Stimulated activated CD8-positive, alpha-beta memory T cell treated with anti-CD3 and anti-CD28 coated beads, Interleukin-4, amount 100 ng/mL, for 4 hours (primary cell): ENCODE measurements at places on chromosomes 7 and 10.

GRCh38 chr7:151857866-151858450 is 19.0 kb downstream of the PRKAG2 start:
- DNase-seq, result no peak

DNA sequence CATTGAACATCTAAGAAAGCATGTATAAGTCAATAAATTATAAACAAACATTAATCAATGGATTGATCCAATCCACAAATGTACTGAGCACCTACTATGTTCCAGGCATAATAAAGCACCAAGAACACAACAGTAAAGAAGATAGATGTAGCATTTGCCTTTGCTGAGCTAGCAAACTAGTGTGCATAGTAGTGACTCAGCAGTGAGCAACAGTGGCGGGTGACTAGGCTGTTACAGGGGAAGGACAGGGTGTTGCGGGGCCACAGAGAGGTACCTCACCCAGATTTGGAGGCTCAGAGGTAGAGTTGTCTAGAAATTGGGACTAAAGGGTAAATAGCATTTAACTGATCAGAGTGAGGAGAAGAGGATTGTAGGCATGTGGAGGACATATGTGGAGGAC is 83.6 kb downstream of the NXPH1 start:
- no peak for DNase-seq

GRCh38 chr7:6530626-6531491 is 20.4 kb downstream of the GRID2IP start:
- peak; percentile 32 for DNase-seq

- DNase-seq, result no peak
These were observed 3.3 kb downstream of the MASTL start for GRCh38 chr10:27158421-27158820.

- no peak for DNase-seq
These were observed 1.3 kb downstream of the SNX10 start for GRCh38 chr7:26292768-26293560.
